ENCODE measurements at places on chromosomes 3 and 15. TPM values are rescaled to one million over a fixed set of nuclear protein-coding genes. Genes with fewer than 3 reads are reported as not detected.

DNA sequence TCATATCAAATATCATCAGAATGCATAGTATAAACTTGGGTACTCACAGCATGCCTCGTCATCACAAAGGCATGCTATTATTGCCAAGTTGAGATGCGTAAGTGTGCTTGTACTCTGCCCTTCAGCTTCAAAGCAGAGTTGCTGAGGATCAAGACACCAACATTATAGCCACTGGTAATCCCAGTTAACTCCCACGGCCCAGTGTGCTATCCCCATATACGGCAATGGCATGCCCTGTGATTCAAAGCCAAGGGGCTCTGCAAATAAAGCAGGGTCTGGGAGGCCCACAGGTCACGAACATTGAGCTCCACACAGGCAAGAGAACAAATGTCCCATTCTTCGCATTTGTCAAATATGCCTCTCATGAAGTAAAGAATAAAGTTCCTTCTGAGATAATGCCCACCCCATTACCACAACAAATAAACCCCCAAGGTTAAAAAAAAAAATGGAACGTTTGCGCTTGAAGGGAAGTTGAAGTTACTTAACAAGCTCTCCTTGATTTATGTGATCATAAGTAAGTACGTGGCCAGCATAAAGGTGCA is 298.1 kb upstream of the NECTIN3 start:
- no peak for DNase-seq

GRCh38 chr3:15903759-15904720 is 106.3 kb upstream of the ANKRD28 start:
- no peak for DNase-seq

GRCh38 chr15:29871401-29871800 is 49.1 kb upstream of the TJP1 start:
- no peak for DNase-seq

- no peak for DNase-seq
These were observed 116.4 kb upstream of the ARHGEF3 start for GRCh38 chr3:56918111-56918568.

GRCh38 chr15:99267957-99268356 is 16.7 kb downstream of the LRRC28 start:
- no peak for DNase-seq

GRCh38 chr3:59515966-59516365 is 466.1 kb upstream of the CFAP20DC start:
- DNase-seq, result no peak

DNA sequence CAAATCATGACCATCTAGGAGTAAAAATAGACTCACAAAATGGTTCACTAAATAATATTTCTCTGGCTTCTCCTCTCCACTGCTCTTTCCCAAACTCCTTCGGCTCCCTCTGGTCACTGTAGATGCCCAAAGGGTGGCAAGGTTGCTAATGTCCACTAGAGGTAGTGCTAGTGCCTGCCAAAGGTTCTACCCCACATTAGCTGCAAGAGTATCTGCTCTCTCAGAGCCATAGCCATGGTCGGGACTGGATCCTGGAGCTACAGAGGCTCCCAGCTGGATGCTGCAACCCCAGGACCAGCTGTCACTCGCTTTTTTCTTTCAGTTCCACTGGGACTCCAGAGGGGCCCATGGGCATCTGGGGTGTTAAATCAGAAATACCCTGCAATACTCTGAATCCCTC is 8.5 kb downstream of the HTR3D start:
- no peak for DNase-seq

GRCh38 chr3:78986416-78987101 is 781.2 kb downstream of the ROBO1 start:
- DNase-seq, result no peak

DNA sequence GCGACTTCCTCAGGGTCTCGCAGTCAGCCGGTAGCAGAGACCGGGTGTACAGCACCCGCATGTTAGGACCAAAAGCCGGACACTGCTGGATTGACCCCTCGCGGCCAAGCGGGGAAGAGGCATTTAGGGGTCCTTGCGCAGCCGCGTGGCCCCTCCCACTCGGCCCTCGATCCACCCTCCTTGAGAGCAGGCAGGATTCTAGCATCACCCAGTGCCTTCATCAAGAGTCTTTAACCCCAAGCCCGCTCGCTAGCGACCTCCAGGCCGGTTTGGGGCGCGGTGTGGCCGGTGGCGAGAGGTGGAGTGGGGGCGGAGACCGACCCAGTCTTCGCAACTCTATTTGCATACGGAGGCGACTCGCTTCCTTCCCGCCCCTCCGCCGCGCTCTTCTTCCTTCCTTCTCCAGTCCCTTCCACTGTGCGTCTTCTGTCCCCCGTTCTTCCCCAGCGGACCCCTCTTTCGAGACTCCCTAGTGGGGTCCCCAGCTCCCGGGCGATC is at the start of gene ST6GAL1:
TSS of gene ST6GAL1 (plus strand) at position 384 of the 498 bp plus-strand sequence. CDS start 112,178 bp downstream, outside the sequence.
- DNase-seq, result no peak

Gene SAMD7
- polyA plus RNA-seq, result not detected

Gene SAXO2
- polyA plus RNA-seq, result 0.45 TPM

DNA sequence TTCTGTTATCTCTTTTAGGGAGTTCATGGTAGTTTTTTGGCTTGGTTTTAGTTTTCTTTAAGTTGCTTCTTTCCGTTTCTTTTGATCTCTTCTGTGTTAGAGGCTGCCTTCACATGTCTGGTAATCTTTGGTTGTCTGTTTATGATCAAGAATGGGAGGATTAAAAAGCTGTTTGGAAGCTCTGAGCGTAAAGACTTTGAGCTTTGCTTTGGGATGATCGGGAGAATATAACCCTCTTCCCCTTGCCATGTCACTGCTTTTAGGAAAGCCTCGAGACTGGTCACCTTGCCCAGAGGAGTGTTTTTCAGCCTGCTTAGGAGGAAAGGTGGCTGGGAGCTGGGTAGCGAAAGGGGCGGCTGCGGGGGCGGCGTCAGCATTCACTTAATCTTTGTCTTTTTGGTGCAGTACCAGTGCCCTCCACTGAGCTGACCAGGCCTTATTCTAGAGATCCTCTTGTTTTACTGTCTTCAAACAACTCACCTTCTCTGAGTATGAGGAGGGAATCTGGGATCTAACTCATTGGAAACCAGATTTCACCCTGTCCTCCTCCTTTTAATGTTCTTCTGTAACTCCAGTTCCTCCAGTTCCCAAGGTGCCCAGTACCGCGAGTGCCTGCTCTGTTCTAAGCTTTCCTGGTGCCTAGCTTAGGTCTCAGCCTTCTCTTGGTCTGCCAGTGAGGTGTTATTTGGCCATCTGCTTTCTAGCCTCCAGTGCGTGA is 15.5 kb downstream of the TATDN2 start:
- DNase-seq, result no peak

Gene WNT5A
- polyA plus RNA-seq, result 627 TPM

GRCh38 chr15:39959411-39959810 is 25.5 kb downstream of the EIF2AK4 start:
- no peak for DNase-seq

- DNase-seq, result no peak
These were observed 178.6 kb downstream of the SATB1 start for GRCh38 chr3:18246336-18247060.
